ENCODE measurements at places on chromosomes 7 and 10.

- no peak for DNase-seq
These were observed 124.9 kb upstream of the HABP2 start for GRCh38 chr10:113427811-113428558.

GRCh38 chr10:98339799-98340198 is 71.8 kb upstream of the LOXL4 start:
- DNase-seq = no peak

DNA sequence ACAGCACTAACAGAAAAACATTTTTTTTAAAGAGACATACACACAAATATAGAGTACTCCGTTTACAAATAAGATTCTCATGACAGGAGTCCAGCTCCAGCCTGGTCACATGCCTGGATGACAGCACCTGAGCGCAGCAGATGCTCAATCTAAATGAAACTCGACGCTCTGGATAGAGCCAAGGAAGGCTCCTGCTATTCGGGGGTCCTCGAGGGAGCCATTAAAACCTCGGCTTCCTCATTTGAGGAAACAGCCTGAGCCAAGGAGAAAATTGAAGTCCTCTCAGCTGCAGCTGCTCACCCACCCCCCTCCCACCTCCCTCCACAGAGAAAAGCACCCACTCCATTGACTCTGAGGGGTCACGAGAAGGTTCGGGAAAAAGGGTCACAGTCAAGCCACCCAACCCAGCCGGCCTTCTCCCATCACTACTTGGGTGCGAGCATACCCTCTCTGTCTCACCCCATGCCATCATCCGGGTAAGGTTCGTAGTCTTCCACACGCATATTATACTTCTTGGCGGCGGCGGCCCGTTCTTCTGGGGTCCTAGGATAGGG is 673 bp downstream of the NDUFB8 start:
- DNase-seq = peak; percentile 39

DNA sequence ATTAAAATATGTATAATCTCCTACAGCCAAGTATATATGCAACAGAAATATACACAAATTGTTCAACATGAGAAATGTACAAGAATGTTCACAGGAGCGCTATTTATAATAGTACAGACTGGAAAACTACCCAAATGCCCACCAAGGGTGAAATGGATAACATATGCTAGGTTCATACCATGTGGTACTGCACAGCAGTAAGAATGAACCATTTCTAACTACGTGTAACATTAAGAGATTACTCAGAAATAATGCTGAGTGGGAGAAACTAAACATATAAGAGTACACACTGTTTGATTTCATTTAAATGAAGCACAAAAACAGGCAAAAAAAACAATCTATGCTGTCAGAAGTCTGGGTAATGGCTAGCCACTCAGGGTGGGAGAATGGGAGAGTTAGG is 45.8 kb downstream of the RNLS start:
- no peak for DNase-seq

GRCh38 chr7:7136466-7137381 is 45.6 kb upstream of the C1GALT1 start:
- DNase-seq = no peak

DNA sequence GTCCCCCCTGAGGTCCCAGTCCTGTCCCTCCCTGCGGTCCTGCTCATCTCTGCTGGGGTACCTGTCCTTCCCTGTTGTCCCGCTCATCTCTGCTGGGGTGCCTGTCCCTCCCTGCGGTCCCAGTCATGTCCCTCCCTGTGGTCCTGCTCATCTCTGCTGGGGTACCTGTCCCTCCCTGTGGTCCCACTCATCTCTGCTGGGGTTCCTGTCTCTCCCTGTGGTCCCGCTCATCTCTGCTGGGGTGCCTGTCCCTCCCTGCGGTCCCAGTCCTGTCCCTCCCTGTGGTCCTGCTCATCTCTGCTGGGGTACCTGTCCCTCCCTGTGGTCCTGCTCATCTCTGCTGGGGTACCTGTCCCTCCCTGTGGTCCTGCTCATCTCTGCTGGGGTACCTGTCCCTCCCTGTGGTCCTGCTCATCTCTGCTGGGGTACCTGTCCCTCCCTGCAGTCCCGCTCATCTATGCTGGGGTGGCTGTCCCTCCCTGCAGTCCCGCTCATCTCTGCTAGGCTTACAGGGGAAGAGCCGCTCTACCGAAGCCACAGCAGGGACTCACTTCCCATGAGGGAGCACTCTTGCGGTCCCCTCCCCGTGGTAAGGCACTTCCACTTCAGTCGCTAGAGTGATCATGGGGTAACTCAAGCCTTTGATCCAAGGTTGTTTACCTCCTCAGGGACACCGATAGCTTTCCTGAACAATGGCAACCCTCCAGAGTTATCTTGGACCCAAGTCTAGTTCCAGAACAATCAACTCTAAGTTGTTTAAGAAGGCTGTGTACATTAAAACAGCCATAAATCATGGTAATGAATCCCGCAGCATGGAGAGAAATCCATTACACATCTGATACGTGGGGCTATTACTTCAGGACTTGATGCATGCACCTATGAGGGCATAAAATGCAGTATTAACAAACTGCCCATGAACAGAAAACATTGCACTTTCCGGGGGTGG is 46.8 kb upstream of the MNX1 start:
- no peak for DNase-seq

DNA sequence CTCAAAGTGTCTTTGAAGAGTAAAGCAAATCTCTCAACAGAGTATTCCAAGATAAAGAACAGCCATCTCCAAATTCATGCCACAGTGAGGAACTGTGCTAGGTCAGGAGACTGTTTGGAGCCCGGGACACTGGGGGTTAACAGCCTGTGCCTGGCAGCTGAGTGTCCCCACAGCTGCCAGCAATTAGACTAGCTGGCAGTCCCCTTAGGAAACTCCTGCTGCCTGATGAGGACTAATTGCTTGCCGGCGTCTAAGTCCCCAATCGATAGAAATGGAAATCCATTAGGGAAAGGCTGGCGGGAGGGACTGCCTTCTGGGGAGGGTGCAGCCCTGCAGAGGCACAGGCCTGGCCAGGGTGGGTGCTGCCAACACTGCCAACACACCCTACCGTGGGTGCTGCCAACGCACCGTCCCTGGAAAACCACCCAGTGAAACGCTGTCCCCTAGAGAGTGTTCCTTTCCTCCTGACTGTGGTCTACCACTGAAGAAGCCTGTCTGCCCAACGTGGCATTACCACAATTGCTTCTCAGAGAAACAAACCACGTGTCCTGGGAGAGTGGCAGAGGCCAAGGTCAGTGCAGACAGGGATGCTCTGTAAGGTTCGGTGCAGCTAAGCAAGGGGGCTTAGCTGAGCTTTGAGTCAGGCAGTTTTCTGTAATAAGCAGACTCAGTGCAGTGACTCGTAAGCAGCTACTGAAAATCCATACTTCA is 60.8 kb downstream of the XRCC2 start:
- no peak for DNase-seq

Measured in stimulated activated CD8-positive, alpha-beta memory T cell treated with anti-CD3 and anti-CD28 coated beads, Interleukin-4, amount 100 ng/mL, for 48 hours (primary cell).